ENCODE measurements at places on chromosomes 2 and 18.

GRCh38 chr2:157557770-157558169 lies 70.9 kb downstream of the ACVR1C start:
- DNase-seq = no peak

GRCh38 chr2:212929116-212929515 lies 222.3 kb downstream of the IKZF2 start:
- DNase-seq = no peak

- DNase-seq = no peak
Measured at GRCh38 chr2:232214053-232214452, 164.5 kb upstream of the ALPP start.

- DNase-seq = no peak
Measured at GRCh38 chr2:237131749-237132533, 46.3 kb downstream of the COPS8 start.

- no peak for DNase-seq
Measured at GRCh38 chr2:159093497-159093896, 125.1 kb downstream of the TANC1 start.

DNA sequence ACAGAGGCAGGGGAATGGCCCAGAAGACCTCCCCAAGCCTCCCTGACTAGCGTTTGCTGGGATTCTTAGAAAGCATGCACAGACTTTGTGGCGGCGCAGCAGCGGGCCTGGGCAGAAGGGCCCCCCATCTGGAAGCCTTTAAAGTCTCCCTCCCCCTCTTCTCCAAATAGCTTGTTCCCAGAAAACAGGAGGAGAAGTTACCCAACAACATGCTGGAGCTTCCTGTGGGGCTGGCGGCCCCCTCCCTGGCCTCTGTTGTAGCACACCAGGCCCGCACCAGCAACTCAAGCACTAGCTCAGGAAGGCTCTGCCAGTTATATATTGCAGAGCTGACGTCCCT lies 334.8 kb downstream of the DYSF start:
- DNase-seq = no peak

- no peak for DNase-seq
Measured at GRCh38 chr2:406876-407275, 119.0 kb upstream of the ALKAL2 start.

- DNase-seq = no peak
Measured at GRCh38 chr2:202007015-202007982, 26.4 kb upstream of the FZD7 start.

DNA sequence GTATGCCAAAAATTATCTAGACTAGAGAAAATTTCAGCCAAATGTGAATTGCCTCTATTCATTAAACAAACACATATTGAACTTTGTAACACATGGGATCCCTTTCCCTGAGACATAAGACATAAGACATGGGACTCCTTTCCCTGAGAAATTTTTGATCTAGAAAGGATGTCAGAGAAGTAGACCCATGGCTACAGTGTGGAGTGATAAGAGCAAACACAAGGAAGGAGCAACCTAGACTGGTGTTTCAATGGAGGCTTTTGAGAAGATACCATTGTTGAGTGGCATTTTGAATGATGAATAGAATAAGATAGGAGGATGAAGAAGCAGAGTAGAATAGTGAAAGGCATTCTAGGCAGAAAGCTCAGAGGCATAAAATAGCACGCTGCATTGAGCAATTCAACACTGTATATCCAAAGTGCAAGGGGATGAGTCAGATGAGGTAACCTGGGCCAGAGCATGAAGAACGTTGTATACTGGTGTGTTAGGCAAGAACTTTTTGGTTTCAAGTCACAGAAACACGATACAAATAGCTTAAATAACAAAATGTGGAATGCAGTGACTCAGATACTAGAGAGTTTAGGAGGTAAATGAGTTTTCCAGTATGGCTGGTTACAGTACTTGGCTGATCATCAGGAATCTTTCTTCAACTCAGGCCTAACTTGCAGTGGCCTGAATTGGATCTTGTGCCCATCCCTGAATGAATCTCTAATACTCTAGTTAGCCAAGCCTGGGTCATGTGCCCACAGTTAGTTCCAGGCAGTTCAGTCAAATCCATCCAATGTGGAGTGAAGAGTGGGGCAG lies 129.8 kb upstream of the TANK start:
- DNase-seq = no peak

DNA sequence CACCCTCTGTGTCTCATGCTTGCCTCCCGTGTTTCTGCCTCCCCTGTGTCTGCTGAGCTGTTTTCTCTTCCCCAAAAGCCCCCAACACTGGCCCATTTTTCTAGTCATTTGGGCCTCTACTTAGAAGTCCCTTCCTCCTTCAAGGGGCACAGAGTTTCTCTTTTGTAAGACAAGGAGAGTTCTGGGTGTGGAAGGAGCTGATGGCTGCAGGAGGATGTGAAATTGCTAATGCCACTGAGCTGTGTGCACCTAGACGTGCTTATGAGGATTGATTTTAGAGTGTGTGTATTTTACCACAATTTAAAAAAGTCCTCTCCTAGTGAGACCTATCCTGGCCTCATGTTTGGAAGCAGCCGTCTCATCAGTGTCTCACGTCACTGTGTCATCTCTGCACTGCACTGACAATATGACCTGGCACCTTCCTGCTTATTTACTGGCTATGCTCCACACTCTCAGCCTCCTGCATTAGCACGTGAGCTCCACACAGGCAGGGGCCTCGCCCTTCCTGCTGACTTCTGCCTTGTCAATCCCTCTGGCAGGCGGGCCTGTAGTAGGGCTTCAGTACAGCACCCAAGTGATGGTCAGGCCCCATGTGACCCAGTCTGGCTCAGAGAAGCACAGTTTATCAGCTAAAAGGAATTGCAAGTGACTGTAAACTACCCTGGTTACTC lies 8.0 kb upstream of the MBP start:
- DNase-seq = peak; percentile 83

DNA sequence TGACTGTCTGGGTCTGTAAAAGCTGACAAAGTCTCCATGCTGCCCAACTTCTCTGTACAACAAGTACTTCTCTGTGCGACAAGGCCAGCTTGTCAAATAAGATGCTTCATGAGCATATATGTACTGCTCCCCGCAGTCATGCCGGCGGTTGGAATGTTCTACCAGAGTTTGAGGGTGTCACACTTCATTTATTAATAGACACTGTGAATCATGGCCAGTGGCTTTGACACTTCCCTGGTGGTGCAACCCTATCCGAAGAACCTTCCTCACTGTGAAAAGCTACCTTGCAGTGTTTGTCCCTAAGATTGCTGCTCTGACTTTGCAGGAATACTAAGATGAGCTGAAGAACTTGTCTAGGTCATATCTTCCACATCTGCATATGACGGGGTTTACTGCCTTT lies 120.9 kb upstream of the NRP2 start:
- DNase-seq = no peak

- no peak for DNase-seq
Measured at GRCh38 chr2:67462738-67463496, 65.8 kb downstream of the ETAA1 start.
